Stimulated activated CD4-positive, alpha-beta T cell treated with anti-CD3 and anti-CD28 coated beads, Interleukin-1b, Interleukin-23, amount 100 ng/mL, for 4 hours (primary cell): ENCODE measurements at places on chromosomes 2 and 18.

DNA sequence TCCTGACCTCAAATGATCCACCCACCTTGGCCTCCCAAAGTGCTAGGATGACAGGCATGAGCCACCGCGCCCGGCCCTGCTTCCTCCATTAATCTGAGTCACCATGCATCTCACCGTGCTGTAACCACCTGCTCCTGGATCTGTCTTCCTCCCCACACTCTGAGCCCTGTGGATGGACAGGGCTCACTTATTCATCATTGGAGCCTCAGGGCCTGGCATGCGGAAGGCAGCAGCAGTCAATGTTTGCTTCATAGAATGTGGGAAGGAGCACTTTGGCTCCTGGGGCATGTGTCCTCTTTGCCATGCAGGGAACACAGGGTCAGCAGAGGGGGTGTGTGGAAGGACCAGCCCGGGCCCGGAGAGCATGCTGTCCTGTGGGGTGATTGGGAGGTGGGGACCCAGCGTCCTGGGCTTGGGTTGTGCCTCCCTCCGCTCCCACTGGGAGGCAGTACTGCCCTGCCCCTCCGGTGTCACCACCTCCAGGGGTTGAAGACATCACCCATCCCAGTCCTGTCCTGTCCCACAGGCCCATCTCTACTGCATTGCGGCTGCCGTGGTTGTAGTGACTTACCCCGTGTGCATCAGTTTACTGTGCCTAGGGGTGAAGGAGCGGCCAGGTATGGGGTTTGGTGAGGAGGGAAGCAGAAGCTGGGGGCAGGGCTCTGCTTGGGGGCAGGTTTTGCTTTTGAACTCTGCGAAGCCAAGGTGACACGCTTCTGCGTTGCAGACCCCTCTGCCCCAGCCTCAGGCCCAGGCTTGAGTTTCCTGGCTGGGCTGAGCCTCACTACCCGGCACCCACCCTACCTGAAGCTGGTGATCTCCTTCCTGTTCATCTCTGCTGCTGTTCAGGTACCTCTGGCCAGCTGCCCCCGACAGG is 11.5 kb downstream of the MFSD2B start:
- DNase-seq, result no peak

GRCh38 chr2:33015421-33016142 is 68.8 kb downstream of the LTBP1 start:
- no peak for DNase-seq

DNA sequence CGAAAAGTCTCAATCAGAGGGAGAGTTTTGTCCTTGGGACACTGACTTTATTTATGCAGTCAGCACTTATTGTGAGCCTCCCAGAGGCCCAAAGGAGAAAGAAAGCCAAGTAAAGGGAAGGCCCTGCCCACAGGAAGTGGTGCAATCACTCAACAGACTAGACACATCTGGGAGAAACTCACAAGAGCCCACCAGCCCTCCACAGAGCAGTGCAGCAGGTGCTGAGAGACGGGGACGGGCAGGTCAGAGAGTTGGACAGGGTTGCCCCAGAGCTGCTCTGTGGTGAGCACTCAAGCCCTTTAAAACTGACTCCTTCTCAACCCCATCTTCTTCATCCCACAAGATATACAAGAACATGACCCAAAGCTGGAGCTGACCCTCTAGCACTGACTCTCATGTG is 96.0 kb downstream of the TFCP2L1 start:
- no peak for DNase-seq

GRCh38 chr2:42052702-42053481 is 5.1 kb downstream of the PKDCC start:
- no peak for DNase-seq

GRCh38 chr2:121219866-121220265 is 65.1 kb downstream of the TFCP2L1 start:
- no peak for DNase-seq

DNA sequence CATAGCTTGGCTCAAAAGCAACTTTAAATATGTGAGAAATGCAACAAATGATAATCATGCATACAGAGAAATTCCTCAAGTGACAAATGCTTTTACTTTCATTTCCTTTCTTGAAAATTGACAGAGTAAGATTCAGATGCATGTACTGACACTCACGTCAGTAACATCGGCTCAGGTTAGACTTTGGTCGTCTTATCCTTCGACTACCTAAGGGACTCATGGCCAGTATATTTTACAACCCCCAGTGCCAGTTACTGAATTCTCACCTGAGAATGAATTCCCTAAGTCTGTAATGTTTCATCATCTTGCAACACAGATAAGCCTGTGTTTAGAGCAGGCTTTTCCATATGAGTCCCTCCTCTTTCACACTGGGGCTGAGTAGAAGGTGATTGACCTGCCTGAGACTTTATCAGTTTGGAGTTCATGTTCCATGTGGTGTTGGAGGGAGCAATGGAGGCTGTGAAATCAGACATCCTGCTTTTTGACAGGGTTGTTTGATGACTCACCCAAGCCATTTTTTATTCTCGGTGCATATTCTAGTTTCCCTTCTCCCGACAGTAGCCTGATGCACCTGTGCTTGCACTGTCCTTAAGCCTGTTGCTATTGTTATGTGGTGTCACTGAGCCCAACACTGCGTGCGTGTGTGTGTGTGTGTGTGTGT is 30.5 kb upstream of the ATP8B1 start:
- no peak for DNase-seq

- no peak for DNase-seq
Observed at GRCh38 chr18:34929336-34929780, 111.9 kb upstream of the MAPRE2 start.

DNA sequence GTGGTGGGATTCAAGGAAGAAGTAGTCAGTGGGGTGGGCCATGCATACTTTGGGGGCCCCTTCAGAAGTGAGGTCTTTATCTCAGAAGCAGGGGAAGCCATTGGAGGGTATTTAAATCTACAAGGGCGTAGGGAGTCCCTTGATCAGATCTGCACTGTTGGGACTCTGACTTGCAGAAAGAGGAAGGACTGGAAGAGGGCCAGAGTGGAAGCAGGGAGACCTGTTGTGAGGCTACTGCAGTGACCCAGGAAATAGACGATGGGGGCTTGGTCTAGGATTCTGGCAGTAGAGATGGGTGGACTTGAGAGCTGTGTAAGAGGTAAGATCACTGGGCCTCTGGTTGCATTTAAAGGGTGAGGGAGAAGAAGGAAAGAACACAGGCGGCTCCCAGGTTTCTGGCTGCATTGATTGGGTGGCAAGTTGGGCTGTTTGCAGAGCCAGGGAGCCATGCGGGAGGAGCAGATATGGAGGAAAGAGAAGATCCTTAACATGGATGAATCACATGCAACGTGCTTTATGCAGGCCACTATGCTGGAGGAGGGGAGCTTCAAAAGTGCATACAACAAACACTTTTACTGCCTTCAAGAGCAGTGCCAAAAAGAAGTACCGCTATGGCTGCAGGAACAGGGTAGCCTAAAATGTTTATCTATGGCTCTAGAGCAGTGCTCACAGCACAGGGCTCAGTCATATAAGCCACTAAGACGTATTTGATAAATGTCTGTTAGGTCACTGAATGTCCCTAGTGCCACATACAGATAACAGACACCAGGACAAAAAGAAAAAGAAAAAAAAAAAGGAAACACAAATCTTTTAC is 2.3 kb downstream of the SFXN5 start:
- no peak for DNase-seq

GRCh38 chr2:36441816-36442215 is 86.2 kb downstream of the CRIM1 start:
- DNase-seq, result no peak

DNA sequence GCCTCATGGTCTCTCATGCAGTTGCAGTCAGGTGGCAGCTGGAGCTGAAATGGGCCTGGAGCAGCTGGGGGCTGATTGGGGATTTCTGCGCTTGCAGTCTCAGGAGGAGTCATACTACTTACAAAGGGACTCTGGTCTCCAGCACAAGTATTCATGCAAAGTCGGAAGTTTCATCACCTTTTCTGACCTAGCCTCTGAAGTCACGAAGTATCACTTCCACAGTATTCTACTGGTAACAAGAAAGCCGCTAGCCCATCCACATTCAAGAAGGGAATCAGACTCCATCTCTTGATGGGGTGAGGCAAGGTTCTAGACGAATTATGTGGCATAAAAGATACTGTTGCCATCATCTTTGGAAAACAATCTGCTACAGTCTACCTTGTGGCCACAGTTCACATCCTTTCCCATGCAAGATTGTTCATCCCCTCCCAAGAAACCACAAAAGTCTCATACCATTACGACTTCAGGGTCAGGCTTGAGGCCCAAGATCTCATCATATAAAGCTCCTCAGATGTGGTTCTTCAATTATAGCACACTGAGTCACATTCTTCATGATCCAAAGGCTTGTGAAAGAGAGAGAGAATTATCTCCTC is 95.3 kb downstream of the SMC6 start:
- no peak for DNase-seq

DNA sequence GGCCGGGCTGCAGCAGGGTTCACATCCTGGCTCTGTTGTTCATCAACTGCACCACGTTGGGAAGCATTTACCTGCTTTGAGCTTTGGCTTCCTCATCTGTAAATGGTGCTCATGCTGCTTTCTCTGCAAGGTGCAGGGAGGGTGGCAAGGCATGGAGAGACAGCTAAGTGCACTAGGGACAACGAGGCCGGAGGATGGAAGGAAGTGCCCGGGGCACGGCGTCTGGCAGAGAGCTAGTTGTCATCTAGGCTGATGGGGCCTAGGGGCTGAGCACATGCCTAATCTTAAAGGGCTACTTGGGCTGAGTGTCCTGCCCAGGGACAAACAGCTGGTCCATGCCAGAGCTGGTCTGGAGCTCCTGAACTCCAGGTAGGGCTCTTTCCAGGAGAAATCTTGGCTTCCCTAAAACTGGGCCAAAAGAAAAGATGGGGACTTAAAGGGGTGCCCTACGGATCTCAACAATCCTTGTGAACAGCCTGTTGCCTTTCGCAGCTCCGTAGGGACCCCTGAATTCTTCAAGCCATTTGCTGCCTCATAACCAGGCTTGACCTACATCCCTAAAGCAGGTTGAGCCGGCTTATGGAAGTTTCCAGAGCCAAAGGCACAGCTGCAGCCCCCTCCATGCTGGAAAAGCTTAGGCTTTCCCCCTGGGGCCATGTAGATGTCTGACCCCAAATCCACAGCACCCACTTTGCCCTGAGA is 130.8 kb downstream of the SMAD7 start:
- no peak for DNase-seq

- peak; percentile 67 for DNase-seq
Observed at GRCh38 chr2:30706534-30707303, 100.5 kb downstream of the CAPN13 start.

- DNase-seq, result no peak
Observed at GRCh38 chr2:113703386-113704299, 52.8 kb downstream of the SLC35F5 start.

DNA sequence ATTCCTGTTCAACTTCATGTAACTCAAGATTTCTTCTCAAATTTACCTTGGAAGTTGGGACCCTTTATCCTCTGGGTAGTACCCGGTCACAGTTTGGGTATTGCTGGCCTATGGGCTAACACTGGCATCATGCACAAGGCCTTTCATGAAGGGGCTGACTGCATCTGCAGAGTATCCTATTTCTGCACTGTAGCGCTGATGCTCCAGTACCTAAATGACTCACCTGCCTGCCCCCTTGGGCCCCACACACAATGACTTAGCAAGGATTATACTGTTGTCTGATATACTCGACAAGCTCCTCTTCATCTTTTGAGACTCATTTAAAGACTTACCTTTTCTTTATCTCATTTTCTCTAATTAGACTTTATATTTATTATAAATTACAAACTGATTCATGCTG is 39.9 kb downstream of the DNAH6 start:
- DNase-seq, result no peak

DNA sequence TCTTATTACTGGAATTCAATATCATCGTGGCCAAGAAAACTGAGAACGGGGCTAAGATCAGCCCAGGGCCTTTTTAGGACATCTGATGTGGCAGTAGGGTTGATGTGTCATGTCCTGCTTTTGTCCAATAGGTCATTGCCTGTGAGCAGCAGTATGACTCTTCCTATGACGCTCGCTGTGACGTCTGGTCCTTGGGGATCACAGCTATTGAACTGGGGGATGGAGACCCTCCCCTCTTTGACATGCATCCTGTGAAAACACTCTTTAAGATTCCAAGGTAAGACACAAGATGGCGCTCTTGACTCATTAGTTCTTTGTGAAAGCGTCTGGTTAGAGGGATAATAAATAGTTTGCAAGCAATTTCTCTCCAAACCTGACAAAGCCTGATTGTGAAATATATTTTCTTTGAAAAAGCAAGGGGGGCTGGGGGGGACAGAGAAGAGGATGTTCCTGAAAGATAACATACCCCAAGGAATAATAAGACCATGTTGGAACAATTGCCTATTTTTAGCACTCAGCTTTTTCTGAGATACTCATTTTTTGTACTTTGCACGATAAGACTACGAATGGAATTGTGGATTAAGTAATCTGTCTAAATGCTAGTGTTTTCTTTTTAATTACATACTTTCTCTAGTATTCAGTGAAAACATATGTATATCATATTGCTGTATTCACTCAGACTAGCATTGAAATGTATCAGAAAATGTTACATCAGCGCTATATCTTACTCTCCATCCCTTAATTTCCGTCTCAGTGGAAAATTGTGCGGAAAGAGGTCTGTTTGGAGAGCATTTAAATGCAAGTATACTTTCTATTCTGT is 58.1 kb downstream of the MYO3B start:
- no peak for DNase-seq

DNA sequence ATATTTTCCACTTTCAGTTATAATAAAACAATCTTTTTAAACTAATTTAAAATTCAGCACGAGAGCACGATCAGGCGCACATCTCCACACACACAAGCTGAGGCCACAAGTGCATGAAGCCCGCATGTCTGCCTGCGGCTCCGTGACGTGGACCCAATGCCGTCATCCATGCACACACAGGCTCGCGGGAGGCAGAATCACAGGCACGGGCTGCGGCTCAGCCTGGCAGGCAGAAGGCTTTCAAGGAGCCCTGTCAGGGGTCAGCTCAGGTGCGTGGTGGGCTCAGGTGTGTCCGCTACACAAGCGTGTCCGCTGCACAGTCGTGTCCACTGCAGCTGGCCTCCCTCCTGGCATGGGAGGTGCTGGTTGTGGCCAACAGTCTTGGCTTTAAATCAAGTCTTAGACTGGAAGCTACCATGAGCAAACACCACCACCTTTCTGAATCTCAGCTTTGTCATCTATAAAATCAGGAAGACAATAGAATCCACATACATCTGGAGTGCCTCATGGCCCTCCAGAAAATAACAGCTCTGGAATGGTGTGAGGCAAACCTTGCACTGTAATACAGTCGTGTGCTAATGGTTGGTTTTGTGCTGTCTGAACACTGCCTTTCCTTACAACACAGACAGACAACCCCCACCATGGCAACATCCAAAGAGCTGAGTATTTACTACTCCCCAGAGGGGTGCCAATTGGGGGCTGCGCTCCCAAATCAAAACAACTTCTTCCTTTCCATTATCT is 210.1 kb downstream of the NDUFA10 start:
- no peak for DNase-seq

GRCh38 chr2:232741294-232741693 is 35.1 kb downstream of the KCNJ13 start:
- DNase-seq, result no peak

DNA sequence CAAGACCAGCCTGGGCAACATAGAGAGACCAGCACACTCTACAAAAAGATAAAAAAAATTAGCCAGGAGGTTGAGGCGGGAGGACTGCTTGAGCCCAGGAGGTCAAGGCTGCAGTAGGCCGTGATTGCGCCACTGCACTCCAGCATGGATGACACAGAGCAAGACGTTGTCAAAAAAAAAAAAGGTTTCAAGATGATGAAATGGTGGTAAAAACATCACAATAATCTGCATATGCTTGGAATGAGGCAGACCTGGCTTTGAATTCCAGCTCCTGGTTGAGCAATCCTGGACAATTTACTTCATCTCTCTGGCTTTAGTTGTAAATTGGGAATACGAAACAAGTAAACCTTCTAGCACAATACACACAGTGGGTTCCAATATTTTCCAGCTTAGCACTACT is 24.1 kb downstream of the USP40 start:
- no peak for DNase-seq
